ENCODE measurements at places on chromosomes 3 and 15.

DNA sequence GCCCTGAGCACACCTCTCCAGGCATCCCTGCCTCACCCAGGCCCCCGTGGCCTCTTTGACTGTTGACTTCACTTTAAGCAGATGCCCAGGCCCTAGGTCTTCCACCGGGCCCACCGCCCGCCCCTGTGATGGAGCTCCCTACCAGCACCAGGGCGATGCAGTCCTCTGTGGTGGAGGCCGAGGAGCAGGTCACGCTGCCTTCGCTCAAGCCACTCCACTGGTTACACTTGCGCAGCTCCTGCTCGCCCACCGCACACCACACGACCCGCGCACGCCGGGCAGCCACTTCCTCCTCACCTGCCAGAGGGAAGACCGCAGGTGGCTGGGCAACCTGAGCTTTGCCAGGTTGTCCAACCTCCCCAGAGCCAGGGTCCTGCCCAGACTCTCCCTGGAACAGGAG lies 16.0 kb downstream of the LTF start:
- no peak for DNase-seq

- DNase-seq = no peak
Measured at GRCh38 chr15:83983634-83984458, 251.7 kb upstream of the GOLGA6L4 start.

DNA sequence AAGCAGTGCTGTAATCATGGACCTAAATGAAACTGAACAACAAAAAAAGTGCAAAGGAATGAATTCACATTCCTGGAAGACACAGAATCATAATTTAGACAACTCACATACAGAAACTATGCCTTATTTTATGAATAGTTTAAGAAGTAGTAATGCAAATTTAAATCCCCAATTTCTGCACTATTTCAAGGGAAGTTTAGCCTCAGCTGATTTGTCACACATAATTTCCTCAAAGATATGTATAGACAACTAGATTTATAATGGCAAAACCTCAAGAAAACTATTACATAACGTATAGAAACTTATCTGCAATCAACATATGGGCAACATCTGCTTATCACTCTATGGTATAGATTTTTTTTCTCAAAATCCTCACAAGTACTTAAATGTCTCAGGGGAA lies 7.8 kb upstream of the PTX3 start:
- no peak for DNase-seq

DNA sequence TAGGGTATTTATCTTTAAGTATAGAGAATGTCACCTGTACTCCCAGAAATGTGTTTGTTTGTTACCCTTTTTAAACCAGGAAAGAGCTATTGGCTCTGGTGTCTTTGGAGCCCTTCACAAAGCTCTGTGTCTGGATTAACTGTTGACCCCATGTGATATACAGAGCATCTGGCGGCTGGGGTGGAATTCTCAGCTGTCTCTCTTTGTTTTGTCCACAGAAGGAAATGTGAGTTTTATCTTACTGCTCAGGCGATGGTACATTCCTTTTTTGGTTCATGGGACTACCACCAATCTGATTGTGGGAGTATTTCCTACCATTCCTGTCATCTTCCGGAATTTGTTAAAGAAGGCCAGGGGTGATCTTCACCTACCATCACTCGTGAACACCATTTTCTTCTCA lies 120.3 kb downstream of the AKAP13 start:
- DNase-seq = no peak

GRCh38 chr3:194893121-194893987 lies 207.7 kb downstream of the FAM43A start:
- DNase-seq = no peak

DNA sequence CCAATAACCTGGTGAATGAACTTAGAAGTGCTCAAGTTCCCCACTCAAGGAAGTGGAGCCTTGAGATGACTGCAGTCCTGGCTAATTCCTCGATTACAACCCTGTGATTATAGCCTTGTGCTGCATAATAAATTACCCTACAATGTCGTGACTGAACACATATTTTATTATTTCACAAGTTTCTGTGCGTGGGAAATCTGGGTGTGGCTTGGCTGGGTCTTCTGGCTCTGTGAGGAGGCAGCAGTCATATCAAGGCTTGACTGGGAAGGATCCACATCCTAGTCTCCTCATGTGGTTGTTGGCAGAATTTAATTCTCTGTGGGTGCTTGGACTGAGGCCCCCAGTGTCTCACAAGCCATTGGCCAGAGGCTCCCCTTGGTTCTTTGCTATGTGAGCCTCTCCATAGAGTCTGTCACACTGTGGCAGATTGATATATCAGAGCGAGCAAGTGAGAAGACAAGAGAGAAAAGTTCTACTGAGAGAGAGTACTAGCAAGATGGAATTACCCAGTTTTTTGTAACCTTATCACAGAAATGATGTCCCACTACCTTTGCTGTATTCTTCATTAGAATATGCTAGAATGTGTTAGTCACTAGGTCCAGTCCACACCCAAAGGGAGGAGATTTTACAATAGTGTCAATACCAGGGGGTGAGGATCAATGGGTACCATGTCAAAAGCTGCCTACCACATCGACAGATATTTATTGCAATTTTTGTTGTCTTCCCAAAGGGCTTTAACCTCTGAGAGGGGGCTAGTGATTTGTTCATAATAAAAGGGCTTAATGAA lies 102.8 kb upstream of the TBC1D5 start:
- DNase-seq = no peak

DNA sequence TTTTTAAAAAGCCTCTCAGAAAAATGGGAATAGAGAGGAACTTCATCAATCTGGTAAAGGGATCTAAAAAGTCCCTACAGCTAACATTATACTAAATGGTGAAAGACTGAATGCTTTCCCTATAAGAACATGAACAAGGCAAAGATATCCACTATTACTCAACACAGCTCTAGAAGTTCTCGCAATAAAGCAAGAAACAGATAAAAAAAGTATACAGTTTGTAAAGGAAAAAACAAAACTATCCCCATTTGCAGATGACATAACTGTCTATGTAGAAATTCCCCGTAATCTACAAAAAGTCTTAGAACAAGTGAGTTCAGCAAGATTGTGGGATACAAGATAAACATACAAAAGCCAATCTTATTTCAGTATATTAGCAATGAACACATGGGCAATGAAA lies 15.4 kb downstream of the EDC3 start:
- no peak for DNase-seq

DNA sequence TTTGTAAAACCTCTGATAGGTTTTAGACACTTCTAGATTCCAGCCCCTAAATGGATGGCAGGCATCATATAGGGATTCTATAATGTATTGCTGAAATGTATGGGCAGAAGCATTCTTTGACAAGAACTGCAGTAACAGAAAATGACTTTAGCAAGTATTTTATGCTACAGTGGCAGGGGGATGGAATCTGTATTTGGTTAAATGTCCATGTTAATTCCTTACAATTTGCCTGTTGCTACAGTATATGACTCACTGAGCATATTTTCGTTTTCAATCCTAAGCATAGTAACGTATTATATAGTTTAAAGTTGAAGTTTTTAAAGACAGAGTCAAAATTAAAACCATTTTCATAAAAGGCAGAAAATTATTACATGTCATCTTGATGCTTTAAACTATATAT lies 150.1 kb downstream of the MEX3B start:
- no peak for DNase-seq

DNA sequence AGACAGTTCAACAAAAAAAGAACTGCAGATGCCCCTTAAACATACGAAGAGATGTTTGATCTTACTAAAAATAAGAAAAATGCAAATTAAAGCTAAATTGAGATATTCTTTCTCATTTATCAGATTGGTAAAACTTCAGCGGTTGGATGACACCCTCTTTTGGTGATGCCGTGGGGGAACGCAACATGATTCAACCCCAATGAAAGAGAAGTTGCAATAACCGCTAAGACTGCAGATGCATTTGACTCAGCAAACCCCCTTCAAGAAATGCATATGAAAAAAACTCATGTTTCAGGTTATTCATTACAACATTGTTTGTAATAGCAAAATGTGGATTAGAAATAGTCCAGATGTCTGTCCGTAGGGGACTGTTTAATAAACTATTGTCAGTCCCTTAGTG lies 3.6 kb downstream of the KLHL6 start:
- no peak for DNase-seq

- DNase-seq = peak; percentile 45
Measured at GRCh38 chr3:23999012-23999641, 54.0 kb downstream of the NR1D2 start.

GRCh38 chr15:36372968-36373367 lies 206.5 kb upstream of the CDIN1 start:
- DNase-seq = no peak

DNA sequence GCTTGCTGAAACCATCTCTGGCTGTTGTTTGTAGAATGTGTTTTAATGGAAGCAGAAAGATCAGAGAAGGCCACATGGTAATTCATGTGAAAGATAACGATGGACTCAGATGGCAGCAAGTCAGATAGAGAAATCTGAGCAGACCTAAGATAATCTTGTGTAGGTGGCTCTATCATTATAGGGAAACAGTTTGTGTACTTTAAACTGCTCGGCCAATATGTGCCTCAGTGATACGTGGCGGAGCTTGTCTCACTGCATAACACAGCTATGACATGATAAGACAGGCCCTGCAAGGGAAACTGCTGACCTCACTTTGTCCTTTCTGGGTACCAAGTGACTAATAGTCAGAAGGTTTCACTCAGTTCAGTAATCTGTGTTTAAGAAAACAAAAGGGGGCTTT lies 51.0 kb downstream of the MME start:
- no peak for DNase-seq

GRCh38 chr15:76330080-76330680 lies 6.4 kb upstream of the ISL2 start:
- DNase-seq = peak; percentile 68

GRCh38 chr3:195461594-195462307 lies 18.9 kb upstream of the ACAP2 start:
- DNase-seq = no peak

DNA sequence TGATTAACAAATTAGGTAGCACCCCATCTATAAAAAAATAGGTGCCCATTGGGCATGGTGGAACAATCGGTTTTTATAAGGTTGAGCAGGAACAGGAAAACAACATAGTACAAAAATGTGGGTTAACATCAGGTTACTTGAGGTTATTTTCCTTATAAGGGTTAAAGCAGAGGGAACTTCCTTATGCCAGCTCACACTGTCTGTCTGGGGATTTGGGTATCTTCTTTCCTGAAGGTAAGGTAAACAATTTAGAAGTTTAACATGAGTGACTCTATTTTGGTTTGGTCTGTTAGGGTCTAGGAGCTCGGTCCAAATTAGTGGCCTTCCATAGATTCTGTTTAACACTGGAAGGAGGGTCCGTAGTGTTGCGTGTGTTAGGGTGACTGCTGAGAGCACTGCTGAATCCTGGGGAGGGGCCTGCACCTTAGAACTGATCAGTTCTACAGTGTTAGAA lies 14.7 kb downstream of the CHD2 start:
- no peak for DNase-seq

DNA sequence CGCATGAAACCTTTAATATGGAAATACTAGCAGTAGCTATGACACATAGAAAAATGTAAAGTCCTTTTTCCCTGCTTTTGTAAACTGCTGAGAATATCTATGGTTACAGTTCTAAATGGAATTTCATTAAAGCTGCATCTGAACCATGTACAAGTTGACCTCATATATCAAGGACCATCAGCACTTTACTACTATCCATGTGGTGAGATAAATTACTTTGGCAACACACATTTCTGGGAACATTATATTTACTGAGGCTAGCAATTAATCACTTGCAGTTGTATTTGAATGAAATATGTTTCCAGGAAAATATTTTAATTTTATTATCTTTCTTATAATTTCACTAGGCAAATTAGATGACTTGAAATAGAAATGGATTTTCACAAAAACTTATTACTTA lies 545.5 kb downstream of the NAALADL2 start:
- DNase-seq = no peak

- no peak for DNase-seq
Measured at GRCh38 chr3:112409041-112409440, 76.1 kb downstream of the CD200 start.

DNA sequence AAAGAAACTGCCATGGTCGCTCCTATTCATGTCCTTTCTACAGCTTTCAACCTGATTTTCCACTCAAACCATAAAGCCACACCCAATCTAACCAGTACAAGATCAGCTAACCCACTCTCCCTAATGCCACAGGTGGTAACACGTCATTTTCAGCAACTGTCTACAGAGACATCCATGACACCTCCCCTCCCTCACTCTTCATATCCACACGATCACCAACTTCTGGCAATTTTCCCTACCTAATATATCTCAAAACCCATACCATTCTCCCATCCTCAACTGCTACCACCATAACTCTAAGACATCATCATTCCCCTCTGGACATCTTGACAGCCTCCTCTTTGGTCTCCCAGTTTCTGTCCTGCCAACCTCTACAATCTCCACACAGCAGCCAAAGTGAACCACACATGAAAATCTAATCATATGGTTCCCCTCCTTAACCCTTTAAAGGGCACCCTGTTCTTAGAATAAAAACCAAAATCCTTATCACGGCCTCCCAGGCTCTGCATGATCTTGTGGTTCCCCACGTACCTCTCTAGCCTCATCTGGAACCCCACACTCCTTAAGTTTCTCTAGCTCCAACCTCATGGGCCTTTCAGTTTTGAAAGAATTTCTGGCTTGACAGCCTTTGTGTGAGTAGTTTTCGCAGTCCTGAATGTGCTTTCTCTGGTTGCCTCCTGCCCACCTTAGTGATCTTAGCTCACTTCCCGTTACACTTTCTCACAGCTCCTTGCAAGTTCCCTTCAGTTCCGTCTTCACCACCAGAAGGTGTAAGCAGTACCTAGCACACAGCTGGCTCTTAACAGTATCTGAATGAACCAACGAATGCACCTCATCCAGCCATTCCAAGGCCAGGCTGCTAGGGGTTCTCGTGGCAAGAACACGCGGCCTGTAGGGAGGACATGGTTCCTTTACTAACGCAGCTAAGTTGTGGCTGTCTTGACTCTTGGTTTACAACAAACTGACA lies 33.4 kb downstream of the SPINK8 start:
- no peak for DNase-seq
